T-helper 2 cell (primary cell): ENCODE measurements at places on chromosomes 1 and 21.

DNA sequence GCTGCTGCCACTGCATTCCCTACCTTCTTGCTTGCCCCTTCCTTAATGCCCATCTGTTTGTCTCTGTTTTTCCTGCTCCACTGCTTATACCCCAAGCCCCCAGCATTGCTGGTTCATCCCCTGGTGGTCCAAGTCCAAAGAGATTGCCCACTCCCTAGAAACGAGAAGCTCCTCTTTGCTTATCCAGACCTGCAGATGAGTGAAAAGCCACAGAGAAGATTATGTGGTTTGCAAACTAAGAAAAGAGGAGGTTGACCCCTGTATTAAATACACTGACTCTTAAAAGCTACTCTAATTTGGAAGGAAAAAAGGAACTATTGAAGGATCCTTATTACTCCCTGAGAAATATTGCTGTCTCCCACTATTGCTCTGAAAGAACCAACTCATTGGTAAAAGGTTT lies 146.8 kb upstream of the RAB4A start:
- no peak for DNase-seq

DNA sequence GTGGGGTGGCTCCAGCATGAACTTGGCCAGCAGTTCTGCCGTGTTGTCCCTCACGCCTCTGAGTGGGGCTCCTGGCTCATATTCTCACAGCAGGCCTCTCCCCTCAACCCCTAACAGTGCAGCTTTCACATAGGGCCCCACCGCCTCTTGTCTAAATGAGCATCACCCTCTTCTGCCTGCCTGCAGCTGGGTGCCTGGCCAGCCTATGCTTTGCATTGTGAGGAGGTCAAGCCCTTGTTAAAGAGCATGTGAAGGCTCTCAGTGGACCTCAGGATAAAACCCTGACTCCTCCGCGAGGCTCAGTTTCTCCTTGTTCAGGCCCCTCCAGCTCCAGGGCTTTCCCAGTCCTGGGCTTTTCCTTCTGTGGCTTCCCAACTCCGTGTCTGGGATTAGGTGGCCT lies 34.8 kb downstream of the CRYAA start:
- no peak for DNase-seq

- DNase-seq, result no peak
Measured at GRCh38 chr1:182869241-182869666, 30.1 kb downstream of the DHX9 start.

DNA sequence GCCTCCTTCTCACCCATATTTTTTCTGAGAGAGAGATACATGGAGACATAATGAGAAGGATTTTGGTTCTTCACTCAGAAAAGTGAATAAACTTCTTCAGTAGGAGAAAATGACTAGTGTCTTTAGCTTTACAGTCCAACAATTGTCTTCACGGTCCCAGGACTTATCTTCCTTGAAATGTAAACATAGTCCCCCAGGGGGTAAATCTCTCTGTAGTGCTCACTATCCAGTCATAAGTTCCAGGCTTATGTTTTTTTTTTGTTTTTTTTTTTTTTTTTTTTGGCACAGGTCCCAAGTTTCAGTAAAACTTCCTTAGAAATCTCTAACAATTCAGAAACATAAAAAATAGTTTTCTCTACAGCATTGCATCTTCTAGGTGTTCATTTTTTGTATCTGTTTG lies 890.2 kb upstream of the B3GALT2 start:
- DNase-seq, result no peak

DNA sequence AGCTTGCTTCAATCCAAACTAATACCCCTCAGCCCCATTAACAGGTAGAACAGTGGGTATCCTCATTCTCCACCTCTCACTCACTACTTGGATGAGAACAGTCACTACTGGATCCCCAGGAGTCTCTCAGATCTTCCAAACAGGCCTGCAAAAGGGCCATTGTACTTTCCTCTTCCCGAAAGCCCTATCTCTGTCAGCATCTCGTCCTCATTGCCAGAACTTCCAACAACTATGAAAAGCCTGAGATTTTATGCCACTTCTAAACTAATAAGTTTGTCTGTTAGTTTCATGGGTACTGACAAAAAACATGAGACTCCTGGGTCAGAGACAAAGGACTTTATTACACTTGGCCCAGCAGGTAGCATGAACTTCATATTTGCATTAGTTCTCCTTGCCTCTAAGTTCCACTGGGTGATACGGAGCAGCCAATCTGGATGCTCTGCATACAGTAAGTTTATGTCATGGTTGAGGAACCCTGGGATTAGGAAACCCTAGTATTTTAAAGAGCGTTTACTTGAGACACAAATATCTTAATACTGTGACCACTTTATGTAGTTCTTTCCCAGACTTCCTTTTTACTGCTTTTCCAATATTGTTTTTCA lies 38.1 kb downstream of the VANGL2 start:
- no peak for DNase-seq

- no peak for DNase-seq
Measured at GRCh38 chr1:117970252-117970651, 40.7 kb downstream of the WDR3 start.

DNA sequence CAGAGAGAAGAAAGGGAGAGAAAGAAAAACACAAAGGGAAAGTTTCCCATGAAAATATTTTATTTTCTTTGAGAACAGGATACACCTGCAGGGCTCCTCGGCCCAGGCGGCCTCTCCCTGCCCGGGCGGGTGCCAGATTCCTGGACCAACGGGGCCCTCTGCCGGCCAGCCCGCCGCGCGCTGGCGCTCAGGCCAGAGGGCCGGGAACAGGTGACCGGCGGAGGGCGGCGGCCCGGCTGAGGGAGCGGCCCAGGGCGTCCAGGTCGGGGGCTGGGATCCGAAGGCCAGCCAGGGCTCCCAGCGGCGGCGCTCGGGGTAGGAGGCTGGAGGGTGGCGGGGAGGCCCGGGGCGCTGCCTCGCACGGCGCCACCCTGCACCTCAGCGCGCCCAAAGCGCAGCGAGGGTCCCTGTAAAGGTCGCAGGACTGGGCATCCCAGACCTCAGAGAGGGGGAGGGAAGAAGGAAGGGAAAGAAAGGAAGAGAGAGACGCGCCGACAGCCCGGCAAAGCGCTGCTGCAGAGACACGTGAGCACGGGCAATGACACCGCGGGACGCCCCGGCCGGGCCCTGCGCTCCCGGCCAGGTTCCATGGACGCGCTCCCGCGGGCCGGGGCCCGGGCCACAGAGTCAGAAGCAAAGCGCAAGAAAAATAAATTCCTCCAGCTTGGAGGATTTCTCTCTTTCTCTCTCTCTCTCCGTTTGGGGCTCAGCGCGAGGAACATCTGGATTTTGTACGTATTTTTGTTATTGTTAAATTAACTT lies 927 bp downstream of the WNT9A start:
- peak; percentile 47 for DNase-seq

DNA sequence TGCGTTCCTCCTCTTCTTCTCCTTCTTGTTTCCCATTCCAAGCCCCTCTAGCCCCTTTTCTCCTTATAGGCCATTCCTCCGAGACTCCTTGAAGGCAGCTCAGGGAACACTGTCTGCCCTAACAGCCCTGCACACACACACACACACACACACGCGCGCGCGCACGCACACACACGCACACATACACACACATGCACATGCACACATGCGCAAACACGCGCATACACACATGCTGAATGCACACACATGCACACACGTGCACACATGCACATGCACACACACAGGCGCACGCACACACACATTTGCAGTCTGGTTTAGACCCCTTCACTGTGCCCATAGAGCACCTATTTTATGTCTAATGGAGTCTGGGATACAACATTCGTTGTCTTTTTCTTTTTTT lies 17.8 kb upstream of the CNTN2 start:
- DNase-seq, result no peak

DNA sequence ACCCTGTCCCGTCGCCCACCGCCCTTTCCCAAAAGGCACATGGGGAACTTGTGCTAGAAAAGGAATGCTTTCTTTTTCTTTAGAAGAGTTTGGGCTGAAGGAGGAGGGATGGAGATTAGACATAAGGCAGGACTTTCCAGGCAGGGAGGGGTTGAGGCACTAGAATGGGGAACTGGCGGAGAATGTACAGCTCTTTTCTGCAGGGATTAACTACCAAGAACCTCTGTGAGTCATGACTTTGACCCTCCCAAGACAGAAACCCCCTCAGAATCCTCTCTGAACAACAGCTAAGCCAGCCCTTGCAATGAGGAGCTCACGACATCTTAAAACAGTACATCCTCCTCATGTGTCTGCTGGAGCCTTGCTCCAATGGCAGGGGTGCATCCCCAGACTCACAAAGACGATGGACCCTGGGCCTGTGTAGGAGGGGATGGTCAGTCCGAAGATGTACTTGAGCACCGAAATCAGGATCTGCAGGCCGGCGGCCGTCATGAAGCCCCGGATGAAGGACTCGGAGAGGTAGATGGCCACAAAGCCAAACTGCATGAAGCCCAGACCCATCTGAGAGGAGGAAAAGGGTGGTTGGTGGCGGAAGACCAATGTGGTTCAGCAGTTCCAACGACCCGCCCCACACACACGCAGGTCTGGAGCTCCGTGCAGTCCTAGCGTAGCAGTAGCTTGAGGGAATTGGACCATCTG lies 13.6 kb downstream of the SLC26A9 start:
- no peak for DNase-seq

DNA sequence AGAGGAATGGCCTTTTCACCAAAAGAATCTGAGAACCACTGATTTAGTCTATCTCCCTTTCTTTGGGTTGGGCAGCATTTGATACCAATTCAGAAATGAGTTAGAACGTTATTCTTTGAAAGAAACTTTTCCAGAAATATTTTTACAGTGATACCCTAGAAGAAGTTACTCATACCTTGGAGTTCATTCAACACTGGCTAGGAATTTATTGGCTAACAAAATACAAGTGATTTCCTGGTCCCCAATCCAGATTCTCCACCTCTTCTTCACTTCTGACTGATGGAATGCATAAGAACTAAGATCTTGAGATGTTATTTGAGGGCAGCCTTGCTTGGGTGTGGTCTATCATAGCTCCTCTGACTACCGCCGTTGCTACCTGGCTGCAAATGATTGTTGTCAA lies 9.4 kb downstream of the C1orf162 start:
- DNase-seq, result no peak

GRCh38 chr21:44513389-44514217 lies 26.4 kb downstream of the KRTAP10-1 start:
- DNase-seq, result no peak

GRCh38 chr1:76274302-76274701 lies 199.8 kb downstream of the ST6GALNAC3 start:
- DNase-seq, result no peak

DNA sequence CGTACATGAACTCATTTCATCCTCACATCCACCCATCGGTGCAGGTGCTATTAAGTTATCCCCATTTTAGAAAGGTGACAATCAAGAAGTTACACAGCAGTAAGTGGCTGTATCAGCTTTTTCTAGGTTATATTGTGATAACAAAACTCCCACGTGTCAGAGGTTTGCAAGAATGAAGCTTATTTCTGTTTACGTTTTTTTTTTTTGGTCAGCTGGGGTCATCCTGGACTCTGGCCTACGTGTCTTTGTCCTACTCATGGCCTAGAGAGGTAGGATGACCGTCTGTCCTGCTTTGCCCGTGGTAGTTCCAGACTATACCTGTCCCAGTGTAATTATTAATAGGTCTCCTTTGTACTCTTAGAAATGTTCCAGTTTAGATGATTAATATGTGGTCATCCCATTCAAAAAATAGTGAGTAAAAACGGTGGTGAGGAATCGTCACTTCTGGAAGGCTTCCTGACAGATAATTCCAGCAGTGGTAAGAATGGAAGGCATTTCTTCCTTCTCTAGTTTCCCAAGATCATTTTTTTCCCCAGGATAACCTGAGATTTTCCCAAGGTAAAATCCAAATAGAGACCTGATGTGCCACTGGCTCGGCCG lies 64.2 kb upstream of the KIF26B start:
- DNase-seq, result no peak
